ENCODE measurements at places on chromosomes 3 and 15.

- peak; percentile 24 for DNase-seq
Observed at GRCh38 chr3:71247221-71247957, 336.1 kb downstream of the FOXP1 start.

- no peak for DNase-seq
Observed at GRCh38 chr3:40504636-40505430, 1.0 kb upstream of the ZNF620 start.

GRCh38 chr15:23762026-23762425 lies 74.9 kb upstream of the NDN start:
- no peak for DNase-seq

DNA sequence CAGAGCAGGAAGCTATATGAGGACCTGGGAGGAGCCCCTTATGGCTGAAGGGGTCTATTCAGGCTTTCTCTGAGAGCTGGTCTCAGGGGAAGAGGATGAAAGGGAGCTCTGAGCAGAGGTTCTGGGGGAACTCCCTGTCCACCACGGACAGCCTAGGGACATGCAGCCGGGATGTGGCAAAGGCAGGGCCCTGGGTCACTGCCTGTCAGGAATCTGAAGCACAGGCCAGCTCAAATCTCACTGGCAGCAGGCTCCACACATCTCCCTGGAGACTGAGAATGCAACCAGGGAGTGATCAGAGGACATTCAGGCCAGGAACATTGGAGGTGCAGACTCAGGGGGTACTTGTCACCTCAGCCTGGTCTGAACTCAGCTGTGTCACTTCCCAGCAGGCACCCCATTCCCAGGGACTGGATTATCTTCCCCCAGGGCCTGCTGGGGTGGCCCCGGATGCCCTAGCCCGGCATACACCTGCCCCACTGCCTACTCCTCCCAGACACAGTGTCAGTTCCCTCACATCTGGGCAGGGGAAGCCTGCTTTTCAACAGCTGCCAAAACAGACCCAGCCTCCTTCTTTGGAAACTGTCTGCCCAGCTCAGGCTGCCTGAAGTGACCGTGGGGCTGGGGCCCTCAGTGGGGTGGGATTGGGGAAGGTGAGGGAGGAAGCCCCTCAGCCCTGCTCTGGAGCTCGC lies 18.3 kb upstream of the SEMA3F start:
- DNase-seq: no peak

DNA sequence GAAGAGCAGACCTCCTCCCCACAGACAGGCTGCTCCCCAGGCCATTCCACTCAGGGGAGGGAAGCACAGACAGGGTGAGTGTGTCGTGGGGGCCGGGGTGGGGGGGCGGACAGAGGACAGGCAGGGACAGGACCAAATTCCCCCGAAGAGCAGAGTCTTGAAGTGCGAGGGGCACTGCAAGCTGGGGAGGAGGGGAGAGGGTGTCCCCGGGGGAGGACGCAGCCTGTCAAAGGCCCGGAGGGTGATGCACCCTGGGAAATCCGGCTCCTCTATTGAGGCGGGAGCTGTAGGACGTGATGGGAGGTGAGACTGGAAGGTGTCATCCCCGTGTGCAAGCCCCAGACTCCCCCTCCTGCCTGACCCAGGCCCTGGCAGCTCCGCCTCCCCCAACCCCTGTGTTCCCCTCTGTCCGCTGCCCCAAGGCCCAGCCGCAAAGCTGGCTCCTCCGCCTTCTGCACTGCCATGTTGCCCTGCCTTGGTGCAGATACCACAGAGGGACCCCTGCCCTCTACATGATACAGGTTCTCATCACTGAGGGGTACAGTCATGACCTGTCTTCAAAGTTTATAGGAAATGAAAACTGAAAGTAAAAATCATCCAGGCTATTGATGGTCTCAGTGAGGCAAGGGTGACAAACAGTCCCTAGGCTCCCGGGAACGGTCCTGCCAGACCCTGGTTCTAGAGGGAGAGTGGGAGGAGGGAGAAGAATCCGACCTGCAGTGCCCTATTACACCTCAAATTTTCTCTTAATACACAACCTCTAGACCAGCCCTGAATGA lies 76.3 kb upstream of the IQSEC1 start:
- DNase-seq: no peak

DNA sequence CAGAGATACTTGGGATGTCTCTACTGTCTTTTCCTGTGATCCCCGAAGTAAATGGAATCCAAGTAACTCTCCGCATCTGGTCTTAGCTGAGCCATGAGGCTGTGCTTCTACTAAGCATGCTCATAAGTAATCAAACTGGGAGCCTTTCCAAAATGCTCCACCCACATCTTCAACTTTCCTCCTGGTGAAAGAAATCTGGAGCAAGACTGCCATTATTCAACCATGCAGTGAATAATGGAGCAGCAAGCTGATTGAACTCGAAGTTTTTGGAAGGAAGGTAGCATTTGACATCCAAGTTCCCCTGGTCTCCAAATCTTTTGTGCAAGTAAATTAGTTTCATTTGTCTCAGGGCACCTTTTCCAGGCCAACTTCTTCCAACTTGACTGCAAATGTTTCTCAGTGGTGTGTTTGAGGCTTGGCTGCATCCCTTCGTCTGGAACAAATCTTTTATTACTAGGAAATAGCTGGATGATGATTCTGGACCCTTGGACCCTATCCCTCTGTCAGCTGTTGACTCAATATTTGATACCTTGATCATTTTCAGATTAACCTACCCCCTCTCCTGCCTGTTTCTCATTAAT lies 19.4 kb downstream of the GXYLT2 start:
- DNase-seq: no peak

GRCh38 chr15:39153058-39153714 lies 427.7 kb upstream of the THBS1 start:
- no peak for DNase-seq

DNA sequence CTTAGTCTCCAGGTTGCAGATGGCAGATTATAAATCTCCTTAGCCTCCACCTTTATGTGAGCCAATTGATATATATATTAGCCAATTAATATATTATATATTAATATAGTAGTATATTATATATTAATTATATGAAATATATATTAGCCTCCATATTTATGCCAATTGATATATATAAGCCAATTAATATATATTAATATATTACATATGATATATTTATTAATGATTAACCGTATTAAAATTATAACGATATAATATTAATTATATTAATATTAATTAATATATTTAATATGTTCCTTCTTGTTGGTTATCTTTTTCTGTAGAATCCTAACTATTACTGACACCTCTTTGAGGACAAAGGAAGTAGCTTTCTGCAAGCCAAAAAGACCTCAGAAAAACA lies 972.5 kb downstream of the GBE1 start:
- no peak for DNase-seq

DNA sequence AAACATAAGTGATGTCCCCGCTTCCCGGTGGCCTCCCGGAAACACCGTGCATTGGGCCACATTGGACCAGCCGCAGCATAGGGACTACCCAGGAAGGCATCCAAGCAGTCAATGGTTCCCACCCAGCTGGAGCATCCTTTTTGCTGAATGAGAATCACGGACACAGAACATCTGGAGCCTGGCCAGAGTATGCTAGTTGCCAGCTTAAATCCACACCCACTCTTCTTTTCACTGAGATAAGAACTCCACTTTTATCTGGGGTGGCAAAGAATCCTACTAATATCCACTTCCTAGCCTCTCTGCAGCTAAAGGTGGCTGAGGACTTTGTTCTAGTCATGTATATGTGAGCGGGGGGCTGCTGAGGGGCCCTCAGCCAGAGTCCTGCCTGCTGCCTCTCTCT lies 95.2 kb upstream of the PLXNA1 start:
- no peak for DNase-seq

DNA sequence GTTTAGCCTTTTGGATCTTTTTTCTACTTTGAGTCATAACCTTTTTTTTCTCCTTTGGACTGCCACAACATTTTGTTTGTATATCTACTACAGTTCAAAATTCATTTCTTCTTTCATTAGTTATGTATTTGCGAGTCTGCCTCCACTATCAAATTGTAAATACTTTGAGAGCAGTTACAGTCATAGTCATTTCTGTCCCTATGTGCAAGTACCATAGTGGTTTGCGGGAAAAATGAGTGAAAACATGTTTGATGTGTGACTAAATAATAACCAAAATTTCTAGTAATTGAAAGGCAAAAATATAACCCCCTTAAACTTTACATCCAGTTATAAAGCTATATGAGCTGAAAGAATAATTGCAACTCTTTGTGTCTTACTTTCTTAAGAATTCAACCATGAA lies 45.8 kb upstream of the CCDC50 start:
- no peak for DNase-seq

GRCh38 chr3:144629381-144629780 lies 657.8 kb downstream of the DIPK2A start:
- DNase-seq: no peak

GRCh38 chr3:52361011-52361410 lies 44.9 kb downstream of the DNAH1 start:
- DNase-seq: no peak

DNA sequence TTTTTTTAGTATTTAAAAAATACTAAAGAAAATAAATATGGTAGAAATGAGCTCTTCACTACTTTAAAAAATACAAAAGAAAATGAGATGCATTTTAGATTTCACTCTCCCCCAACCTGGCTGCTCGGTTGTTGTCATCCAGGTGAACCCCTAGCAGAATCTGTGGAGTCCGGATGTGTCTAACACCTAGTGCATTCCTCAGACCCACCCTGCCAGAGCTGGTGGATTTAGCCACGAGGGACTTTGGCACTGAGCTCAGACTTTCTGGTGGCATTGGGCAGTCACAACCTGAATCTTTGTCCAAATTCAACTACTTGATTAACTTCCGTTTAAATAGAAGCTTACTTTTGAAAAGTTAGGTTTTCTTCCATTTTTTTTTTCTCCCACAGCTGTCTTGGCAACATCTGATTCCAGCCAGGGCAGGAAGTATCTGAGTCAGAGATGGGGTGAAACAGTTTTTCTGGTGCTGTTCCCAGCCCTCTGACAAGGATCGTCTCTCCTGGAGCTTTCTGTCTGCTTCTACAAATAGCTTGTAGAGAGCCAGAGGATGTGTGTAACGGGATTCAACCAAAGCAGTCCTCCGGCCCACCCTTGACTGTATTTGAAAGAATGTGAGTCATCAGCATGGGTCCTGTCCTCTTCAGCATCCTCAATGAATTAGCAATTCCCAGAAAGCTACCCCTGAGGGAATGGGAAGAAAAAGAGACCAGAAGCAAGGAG lies 301.8 kb upstream of the MCTP2 start:
- DNase-seq: no peak

DNA sequence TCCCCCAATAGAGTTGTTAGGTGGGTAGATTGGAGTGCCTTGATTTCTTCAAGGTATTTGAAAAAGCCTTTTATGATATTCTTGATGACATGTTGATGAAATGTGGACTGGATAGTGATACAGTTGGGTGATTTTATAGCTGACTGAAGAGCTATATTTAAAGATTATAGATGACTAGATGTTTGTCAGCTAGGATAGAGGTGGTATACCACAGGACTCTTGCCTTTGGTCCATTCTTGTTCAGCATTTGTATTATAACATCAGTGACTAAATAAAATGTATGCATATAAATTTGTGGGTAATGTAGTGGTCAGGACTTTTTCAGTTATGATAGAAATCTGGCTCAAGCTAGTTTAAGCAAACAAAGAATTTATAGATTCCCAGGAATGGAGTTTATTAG lies 143.9 kb downstream of the ZNF609 start:
- no peak for DNase-seq

- no peak for DNase-seq
Observed at GRCh38 chr3:171348121-171348520, 112.1 kb downstream of the TNIK start.

DNA sequence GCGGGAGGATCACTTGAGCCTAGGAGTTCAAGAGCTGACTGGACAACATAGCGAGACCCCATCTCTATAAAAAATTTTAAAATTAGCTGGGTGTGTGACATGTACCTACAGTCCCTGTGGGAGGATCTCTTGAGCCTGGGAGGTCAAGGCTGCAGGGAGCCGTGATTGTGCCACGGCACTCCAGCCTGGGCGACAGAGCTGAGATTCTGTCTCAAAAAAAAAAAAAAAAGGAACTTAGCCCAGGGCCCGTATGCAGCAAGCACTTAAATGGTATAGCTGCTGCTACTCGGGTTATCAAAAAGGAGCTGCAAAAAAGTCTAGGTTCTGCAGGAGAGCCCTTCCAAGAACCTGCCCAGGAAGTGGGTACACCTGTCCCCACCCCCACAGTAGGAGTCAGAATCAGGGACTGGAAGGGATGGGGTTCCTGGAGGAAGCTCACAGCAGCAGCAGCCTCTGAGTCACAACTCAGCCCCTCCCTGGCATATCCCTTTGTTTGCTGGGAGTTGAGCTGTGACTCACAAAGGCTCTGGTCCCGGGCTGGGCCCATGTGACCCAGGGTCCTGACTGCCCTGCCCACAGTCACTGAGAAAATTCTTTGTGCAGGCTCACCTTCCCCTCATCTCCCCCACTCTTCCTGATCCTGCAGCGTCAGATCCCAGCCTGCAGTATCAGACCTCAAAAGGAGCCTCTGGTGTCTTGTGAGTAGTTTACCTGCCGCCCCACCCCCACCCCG lies at the start of gene SPATA12:
Gene SPATA12 (plus strand): TSS at position 576 of the 733 bp plus-strand sequence. CDS start 13,031 bp downstream, outside the sequence.
- no peak for DNase-seq

Data from stimulated activated CD8-positive, alpha-beta memory T cell treated with anti-CD3 and anti-CD28 coated beads, Interleukin-4, amount 100 ng/mL, for 48 hours (primary cell).